ENCODE measurements at places on chromosomes 11 and 22. TPM values are rescaled to one million over a fixed set of nuclear protein-coding genes. Genes with fewer than 3 reads are reported as not detected.

DNA sequence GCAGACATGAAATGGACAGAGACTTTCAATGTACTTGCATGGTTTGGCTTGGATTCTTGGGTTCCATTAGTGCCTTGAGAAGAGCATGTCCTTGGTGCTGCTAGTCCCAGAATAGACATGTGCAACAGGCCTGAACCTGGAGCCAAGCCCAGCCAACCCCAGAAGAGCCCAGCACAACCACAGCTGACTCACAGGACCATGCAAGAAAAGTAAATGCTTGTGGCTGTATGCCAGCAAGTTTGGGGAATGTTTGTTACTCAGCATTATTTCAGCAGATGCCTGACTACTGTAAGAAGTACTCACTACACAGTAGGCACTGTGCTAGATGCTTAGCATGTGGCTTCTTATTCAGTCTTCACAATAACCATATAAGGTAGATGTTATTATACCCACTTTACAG, 39.2 kb upstream of the HMGXB4 start:
- DNase-seq = no peak

- no peak for DNase-seq
These were observed 97.8 kb downstream of the ME3 start for GRCh38 chr11:86574493-86575207.

Gene APOBEC3B
- 0.14 TPM for total RNA-seq

DNA sequence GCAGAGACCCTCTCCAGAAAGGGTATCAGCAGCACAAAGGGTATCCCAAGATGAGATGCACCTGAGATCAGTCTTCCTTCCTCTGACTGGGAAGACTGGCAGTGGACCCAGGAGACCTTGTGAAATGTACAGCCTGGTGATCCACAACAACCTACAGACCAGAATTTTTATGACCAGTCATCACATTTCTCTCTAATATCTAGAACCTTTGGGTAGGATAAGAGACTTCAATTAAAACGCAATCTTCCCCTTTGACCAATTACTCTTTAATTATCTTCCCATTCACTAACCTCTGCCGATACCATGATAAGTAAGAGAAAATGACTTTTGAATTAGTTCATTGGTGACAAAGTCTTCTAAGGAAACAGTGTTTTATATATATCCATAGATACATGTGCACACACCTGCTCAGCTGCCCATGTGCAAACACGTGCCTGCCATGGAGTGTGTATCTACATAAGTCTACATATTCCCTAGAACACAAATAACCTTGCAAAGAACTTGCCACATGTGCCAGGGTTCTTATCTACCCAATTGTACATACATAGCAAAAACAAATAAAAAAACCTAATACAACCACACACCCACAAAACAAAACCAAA, 44.2 kb upstream of the SLC5A1 start:
- DNase-seq = no peak

DNA sequence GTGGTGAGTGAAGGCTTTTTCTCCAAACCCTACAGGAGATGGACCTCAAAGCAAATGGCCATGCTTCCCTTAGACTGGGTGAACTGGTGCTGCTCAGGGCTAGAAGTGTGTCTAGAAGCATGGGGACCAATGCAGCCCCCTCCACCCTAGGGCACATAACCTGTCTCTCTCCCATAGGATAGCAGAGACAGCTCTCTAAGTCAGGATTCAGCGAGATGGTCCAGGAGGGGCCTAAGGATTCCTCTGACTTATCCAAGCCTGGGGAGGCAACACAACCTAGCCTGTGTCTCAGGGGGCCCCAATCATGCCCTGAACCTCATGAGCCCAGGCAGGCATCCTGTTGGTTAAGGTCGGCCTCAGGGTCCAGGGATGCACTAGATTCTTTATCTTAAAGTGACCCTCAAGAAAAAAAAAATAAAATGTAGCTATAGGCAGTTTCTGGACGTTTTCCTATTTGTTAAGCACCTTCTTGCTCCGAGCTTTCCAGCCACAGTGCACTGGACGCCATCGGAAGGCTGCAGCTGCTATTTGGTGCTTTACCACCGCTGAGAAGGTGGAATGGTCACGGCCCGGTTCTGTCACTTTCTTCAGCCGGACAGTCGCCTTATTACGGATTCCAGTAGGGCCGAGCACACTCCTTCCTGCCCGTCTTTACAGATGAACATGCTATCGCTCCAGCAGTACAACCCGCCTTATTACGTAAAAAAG, 5.0 kb upstream of the CCND1 start:
- DNase-seq = no peak

DNA sequence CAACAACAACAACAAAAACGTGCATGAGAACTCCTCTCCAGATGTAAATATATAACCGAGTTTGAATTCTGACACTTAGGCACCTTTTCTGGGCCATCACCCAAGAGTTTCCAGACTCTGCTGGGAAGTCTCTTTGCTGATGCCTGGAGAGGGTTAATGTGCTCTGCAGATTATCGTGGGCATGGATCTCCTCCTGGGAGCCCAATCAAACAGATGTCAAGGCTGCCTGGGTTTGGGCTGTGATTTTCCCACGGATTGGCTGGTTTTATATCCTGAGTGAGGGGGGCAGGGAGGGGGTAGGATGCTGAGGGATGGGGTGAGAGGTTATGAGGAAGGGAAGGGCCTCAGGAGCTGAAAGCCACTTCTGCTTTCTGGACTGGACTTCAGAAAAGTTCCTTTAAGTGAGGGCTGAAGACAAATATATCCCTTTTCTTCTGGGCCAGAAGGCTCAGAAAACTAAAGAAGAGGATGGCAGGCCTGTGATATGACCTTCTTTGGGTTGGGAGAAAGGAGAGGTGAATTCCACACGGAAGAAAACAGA, 4.2 kb downstream of the ELF5 start:
- DNase-seq = no peak

Gene APOBEC3G
- 7.1 TPM for total RNA-seq

- peak; percentile 97 for DNase-seq
These were observed at the start of gene API5 for GRCh38 chr11:43311791-43312607. Gene API5, plus strand, starts transcription at chr11:43311996. Its CDS starts 132 bp downstream, at chr11:43312128.

DNA sequence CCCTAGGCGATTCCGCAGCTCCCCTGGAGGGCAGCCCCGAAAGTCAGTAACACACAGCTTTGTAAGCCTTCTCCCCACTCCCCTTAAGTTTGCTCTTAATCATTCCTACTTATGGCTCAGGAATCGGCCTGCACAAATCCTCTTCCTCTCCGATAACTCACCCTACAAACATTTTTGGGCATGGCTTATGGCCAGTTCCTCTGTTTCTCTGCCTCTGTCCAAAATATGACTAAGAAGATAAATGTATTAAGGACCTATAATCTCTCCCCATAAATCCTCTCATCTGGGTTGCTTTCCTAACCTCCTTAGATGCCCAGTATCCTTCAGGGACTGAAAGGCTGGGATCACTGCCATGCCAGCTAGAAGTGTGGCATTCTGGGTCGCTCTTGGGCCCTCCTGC, 41.0 kb downstream of the PAMR1 start:
- no peak for DNase-seq

DNA sequence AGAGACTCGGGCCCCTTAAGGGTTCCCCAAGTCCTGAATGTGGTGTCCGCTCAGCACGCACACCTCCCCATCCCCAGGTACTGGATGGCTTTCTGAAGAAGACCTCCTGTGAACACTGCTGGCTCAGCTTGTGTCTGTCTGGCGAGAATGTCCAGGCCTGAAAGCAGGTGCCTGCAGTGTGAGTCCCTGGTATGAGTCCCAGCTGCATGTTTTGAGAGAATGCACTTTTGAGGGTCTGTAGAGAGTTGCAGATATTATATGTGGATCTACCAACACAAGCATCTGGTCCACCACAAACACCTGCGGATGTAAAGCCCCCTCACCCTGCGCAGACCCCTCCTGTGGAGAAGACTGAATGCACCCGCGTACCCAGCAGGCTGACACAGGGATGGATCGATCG, 1308.9 kb downstream of the TBC1D22A start:
- DNase-seq = no peak

Gene APBB1
- 65.3 TPM for total RNA-seq

DNA sequence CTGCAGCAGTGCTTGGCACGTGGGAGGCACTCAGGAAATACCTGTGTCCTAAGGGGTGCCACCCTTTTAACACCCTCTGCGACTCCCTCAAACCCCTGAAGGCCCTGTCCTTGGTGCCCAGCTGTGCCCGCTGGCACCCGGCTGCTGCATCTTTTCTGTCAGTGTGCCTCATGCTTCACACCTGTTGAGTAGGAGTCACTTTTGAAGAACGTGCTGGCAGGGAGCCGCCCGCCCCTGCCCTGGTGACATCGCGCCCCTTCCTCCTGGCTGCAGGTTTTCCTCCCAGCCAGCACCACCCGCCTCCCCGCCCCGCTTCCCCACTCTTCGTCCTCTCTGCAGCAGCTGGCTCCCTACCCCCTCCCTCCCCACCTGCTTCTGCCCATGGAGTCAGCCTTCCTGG, 17.8 kb downstream of the FRMD8 start:
- no peak for DNase-seq

GRCh38 chr22:41365425-41365824, 16.3 kb upstream of the TEF start:
- no peak for DNase-seq

Gene HEPN1
- total RNA-seq = not detected

Gene CARD18
- total RNA-seq = not detected

DNA sequence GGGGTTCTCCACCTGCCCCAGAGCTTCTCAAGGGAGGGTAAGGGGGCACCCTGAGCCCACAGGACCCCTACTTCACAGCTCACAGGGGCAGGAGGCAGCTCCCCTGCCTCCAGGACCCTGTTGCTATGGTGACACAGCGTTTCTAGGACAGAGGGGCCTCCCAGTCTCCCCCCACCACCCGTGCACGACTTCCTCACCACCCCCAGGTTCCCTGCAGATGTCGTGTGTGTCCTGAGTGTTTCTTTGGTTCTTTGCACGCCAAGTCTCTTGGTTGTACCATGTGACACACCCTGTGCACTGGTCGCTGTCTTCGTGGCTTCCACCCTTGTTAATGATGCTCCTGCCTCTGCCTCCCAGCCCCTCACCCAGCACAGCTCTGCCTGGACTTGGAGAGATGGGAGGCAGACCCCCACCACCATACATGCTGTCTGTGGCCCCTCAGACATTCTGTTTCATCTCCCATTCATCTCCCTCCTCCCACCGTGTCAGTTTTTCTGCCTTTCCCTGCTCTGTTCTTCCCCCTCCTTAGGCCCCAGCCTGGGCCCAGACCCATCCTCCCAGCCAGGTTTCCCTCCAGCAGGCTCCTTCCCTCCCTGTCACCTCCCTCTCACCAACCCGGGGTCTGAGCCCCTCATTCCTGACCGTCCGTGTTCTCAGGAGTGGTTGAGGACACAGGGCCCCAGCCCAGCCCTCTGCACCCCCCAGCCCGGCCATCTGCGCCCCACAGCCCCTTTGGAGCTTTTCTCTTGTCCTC, 24.5 kb upstream of the RAB1B start:
- no peak for DNase-seq

GRCh38 chr11:66835768-66836405, 7.4 kb upstream of the RCE1 start:
- DNase-seq = no peak

Gene GSTT2B
- total RNA-seq = 13.1 TPM

DNA sequence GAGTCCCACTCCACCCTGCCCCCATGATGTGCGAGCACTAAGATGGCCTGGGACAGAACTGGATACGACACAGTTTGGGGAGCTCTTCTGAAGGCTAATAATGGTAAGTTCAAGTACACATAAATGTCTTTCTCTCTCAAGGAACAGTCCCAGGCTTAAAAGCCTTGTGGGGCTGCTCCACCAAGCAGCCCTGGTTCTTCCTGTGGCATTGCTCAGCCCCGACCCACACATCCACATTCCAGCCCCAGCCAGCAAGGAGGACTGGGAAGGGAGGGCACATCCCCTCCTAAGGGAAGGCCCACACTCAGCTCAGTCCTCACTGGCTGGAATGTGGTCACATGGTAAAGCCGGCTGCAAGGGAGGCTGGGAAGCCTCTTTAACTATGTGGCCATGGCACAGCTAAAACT, 13.3 kb upstream of the MB start:
- peak; percentile 71 for DNase-seq

- no peak for DNase-seq
These were observed 15.5 kb downstream of the MUC15 start for GRCh38 chr11:26556582-26556981.

DNA sequence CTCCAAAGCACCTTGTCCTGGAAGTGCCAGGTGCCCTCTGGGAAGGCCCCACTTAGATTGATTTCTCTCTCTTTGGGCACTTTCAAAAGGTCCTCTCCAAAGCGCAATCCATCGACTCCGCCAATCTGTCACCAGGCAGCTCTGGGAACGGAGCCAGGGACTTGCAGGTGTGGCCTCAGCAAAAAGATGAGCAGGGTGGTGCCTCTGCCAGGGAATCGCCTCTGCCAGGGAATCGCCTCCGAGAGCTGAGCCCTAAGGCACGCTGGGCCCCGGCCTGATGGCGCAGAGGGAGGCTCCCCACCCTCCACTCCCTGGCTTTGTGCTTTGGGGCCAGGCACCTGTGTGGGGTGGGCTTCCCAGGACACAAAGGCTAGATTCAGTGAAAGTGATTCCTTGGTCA, 1391.3 kb downstream of the TBC1D22A start:
- DNase-seq = no peak

Gene OOSP1
- total RNA-seq = not detected

DNA sequence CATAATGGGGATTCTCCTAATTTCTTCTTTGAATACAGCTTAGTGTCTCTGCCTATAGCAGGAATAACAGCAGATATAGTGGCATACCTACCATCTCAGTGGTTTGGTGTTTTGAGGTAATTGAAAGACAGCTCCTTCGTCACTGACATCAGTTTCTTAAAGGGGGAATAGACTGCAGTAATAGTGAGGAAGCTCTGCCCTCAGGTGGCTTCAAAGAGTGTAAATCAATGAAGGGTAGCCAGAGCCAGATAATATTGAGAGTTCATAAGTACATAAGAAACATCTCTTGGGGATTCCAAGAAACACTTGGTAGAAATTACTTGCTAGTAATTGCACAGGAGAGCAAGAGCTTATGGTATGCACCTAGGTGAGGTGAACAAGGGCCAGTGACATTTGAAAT, 4.4 kb downstream of the OR6M1 start:
- DNase-seq = no peak

GRCh38 chr11:123905826-123906225, 3.9 kb downstream of the OR8D4 start:
- DNase-seq = no peak

DNA sequence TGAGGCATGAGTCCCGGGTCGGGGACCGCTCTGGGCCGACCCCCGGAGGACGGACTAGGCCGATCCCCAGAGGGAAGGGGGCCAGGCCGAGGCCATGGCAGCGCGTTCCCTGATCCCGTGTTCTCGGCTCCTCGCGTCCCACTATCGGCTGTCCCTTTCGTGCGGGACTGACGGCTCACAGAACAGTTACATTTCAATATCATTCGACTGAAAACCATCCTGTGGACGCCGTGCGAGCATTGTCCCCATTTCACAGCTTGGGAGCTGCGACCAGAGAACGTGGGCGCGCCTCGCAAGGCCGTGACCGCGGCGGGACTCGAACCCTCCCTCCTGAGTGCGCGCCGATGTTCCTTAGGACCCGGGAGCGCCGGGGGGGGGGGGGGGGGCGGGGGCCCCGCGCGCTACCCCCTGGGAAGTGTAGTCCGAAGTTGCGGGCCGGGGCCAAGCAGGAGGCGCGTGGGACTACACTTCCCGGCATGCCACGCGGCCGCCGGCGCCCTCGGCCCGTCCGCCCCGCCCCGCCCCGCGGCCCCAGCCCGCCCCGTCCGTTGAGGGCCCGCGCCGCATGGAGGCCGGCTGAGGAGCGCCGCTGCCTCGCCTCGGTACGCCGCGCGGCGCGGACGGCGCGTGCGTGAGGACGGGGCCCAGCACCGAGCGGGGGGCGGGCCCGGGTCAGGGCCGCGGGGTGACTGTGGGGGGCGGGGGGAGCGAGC, at the start of gene TRABD:
TSS of gene TRABD (plus strand) at position 539 of the 713 bp plus-strand sequence. CDS start 7,148 bp downstream, outside the sequence.
- peak; percentile 97 for DNase-seq

Gene MS4A15
- total RNA-seq = not detected

- peak; percentile 90 for DNase-seq
These were observed 105.0 kb downstream of the TRIM29 start for GRCh38 chr11:120032766-120033390.

All from posterior vena cava (tissue), 2 donors.